ENCODE measurements at places on chromosomes 6 and 20.

- peak; percentile 11 for DNase-seq
These were observed 528 bp downstream of the NUDT3 start for GRCh38 chr6:34391786-34392496.

DNA sequence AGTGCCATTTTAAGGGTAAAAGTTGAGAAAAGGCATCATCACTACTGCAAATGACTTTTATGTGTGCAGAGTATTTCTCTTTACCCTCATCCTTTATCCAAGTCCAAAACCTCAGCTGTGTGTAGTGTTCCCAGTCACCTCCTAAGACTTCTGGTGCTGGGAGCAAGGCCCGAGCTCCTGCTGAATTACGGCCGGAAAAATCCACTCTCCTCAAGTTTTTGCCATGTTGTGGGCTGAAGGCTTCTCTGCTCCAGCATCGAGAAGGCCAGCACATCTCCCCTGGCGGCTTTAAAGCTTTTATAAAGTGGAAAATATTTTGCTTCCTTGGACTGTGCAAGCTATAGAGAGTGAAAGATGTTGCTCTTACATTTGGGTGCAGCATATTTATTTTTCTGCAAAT is 153.2 kb upstream of the THBS2 start:
- DNase-seq: no peak

DNA sequence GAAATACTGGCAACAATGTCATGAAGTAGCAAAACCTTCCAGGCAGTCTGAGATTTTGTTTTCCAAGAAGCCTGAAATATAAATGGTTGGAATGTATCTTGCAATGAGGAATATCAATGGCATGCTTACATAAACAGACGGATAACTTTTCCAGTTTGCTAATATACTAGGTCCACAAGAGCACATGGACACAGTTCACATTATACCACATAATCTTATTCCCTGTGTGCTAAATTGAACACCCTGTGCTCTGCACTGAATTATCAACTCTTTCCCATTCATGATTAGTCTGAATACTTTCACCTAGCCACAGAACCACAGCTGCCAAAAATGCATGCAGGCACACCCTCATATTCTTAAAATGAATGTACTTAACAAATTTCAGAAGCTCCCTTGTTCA is 274.3 kb downstream of the COL12A1 start:
- no peak for DNase-seq

- no peak for DNase-seq
These were observed 284.7 kb downstream of the CDH26 start for GRCh38 chr20:60242836-60243505.

GRCh38 chr6:2764610-2765165 is 505 bp upstream of the WRNIP1 start:
- no peak for DNase-seq

DNA sequence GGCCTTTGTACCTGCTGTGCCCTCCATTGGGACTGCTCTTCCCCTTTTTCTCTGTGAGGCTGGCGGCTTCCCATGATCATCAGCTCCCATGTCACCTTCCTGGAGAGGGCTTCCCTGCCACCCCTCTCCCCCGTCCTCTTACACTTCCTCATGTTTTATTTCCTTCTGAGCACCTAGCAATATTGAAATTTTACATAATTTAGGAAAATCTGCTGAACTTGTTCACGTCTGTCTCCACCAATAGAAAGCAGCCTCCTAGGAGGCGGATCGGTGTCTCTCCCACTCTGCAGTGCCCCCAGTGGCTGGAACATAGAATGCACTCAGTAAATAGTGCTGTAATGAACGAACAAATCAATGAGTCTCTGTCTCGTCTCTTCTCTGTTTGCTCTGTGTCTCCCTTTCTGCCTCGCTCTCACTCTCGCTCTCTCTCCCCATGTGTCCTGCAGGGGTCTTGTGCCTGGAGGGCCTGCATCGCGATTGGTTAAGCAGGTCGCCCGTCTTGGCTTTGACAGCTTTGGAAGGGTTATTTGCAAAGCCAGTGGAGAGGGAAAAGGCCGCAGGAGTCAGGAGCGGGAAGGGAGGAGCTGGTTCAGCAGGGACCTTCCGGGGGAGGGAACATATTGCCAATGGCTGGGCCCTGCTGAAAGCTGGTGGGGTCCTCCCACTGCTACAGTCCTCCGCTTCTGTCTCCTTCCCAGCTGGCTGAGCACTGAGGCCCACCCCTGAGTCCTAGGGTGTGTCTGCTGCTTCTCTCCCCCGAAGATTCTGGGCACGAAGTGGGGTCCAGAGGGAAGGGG is 12.1 kb upstream of the OCSTAMP start:
- no peak for DNase-seq

- DNase-seq: no peak
These were observed 340.0 kb downstream of the ADGRB3 start for GRCh38 chr6:68975064-68975463.

GRCh38 chr6:35497571-35498421 is 917 bp upstream of the TEAD3 start:
- DNase-seq: no peak

DNA sequence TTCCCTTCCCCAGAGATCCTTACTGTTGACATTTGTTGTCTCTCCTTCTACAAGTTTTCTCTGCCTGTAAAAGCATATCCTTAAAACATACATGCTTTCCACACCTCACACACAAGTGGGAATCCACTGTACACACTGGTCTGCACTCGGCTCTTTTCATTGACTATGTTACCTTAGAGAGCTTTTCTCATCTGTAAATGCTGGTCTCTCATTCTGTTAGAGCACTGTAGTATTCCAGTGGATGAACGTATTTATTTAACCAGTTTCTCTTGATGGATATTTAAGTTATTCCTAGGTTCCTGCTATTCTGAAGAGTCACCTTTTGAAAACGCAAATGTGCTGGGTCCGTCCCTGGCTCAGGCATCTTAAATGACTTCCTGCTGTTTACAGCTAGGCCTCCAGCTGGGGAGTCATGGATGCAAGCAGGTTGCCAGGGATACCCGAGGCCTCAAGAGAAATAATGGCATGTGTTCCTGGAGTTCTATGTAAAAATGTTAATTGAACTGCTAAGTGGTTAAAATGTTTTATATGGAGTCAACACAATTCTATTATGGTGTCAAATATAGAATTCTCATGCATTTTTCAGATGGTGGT is 61.1 kb upstream of the TGM3 start:
- no peak for DNase-seq

DNA sequence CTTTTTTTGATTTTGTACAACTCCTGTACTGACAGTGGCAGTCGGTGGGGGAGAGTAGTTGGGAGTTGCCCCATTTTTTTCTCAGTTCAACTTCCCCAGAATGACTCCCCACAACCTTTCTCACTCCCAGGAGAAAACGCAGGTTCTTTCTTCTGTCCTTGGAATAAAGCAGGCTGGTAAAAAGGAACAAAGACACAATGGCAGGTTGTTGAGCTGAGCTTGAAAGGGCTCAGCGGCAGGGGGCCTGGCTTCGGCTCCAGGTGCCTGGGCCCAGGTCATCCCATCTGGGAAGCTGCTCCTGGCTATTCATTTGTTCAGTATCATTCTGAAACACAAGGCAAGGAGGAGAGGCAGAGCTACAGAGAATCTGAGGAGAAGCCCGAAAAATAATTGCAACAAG is 46.2 kb downstream of the PROKR2 start:
- DNase-seq: no peak

Measured in stimulated activated CD4-positive, alpha-beta T cell treated with anti-CD3 and anti-CD28 coated beads, TNF-alpha, amount 100 ng/mL, for 1 hour (primary cell).